LHCN-M2 (cell line): ENCODE measurements at places on chromosomes 12 and 14. TPM values are rescaled to one million over a fixed set of nuclear protein-coding genes. Genes with fewer than 3 reads are reported as not detected.

The TMEM229B gene
- 0.06 TPM in 1 of 2 replicates, not detected in the other for total RNA-seq

- no peak for DNase-seq
These were observed 275.6 kb upstream of the NOVA1 start for GRCh38 chr14:26873362-26873960.

- DNase-seq, result no peak
These were observed 8.5 kb downstream of the LHX5 start for GRCh38 chr12:113462998-113463745.

The MAP3K9 gene
- total RNA-seq, result 0.38 and 0.75 TPM in 2 replicates

GRCh38 chr12:122227341-122227740 lies 1.5 kb upstream of the DIABLO start:
- DNase-seq, result no peak

The TAS2R13 gene
- total RNA-seq, result 0.06 and 0.63 TPM in 2 replicates

The SOCS4 gene
- total RNA-seq, result 21.7 and 33.9 TPM in 2 replicates

DNA sequence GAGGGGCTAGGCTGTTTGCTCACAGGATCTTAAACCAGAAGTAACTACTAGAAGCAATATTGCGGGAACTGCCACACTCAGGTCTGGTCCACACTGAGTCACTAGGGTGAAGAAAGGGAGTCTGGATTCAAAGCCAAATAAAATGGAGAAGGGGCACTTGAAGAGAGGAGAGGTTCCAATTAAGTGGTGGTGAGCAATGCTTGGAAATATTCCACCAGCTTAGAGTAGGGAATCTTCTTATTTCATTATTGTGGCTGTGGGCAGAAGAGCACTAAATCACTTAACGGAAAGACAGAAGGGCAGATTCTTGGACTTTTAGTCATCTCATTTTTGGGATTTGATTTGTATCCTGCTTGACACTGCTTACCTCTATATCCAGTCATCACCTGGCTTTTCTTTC lies 48.6 kb upstream of the PPP1R12A start:
- DNase-seq, result peak; percentile 86

DNA sequence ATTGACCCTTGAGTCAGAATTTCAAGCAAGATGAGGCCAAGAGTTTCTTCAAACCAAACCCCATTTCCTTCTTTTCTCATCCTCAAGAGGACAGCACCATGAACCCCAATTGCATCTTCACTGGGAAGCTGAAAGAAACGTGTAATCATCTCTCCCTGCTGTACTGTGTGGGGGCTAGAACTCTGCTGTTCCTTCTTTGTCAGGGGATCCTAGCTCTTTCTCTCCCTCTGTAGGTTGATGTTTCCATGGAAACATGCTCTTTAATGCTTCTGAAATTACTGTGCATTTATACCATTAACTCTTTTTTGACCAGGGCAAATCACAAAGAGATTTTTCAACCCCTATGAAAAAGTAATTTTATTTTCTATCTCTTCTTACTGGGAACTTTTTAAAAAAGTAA lies 295.1 kb downstream of the GRIN2B start:
- DNase-seq, result no peak
